Vagina (tissue), 2 donors: ENCODE measurements at places on chromosomes 7 and 10. TPM values are rescaled to one million over a fixed set of nuclear protein-coding genes. Genes with fewer than 3 reads are reported as not detected.

DNA sequence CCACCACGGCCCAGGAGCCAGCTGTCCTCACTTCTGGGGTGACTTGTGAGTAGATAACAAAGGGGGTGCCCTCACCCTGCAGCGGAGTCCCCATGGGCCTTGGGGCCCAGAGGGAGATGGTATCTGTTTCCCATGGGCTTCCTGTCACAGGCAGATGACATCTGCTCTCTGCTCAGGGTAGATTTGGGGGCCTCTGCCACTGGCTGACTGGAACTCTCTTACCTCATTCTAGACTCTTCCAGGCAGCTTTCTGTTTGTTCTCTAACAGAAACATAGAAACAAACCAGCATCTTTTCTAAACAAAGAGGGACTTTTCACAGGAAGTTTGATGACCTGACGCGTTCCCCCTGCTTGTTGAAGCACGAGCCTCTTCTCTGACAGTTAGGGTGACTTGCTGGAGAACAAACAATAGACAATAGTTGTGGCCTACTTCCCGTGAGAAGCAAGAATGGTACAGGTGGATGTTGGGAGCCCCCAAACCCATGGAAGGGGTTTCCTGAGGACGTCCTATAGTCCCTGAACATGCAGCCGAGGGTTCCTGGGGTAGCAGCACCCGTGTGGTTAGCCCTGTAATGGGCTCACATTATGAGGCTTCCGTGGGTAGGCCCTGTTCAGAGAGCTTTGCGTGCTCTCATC, 61.6 kb downstream of the GRK5 start:
- DNase-seq: peak; percentile 74

GRCh38 chr10:59910867-59911266, 4.5 kb upstream of the CCDC6 start:
- DNase-seq: no peak

DNA sequence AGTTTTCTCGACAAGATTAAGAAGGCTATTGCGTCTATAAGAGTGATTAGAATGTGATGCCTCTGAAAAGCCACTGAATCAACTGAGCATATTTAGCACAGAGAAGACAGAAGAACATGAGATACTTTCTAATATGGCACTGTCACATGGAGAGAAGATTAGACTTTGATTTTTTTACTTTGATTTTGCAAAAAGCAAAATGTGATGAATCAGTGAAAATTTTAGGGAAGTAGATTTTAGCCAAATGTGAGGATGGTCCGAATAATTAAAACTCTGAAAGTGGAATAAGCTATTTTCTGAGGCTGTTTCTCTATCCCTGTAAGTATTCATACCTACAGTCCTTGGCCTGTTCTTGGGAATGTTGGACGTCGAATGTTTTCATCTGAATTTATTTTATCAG, 11.8 kb downstream of the MDFIC start:
- DNase-seq: no peak

DNA sequence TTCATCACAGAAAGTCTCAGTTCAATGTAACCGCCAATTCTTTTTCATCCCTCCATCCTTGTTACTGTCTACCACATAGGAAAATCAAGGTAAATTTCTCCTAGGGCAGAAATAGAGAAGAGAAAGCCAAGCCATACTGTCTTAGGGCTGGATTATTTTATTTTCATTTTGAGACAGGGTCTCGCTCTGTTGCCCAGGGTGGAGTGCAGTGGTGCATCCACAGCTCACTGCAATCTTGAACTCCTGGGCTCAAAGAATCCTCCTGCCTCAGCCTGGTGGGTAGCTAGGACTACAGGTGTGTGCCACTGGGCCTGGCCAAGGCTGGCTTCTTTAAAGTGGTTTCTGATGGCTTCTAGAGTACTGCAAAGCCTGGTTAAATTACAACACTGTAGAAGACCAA, 181.7 kb downstream of the SRPK2 start:
- no peak for DNase-seq

DNA sequence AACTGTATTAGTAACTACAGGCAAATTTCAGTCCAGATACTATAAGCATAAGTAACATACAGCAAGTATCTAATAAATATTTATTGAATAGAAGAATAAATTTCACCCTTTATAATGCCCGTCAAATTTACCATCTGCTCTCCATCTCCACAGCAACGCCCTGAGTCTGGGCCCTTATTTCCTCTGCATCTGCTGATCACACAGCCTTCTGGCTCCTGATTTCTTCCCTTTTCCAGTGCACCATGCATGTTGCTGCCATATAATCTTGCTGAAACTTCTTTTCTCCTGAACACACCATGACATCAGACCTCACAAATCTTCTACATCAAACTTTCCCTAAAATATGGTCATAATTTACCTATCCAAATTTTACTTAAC, 15.4 kb downstream of the HYCC1 start:
- no peak for DNase-seq

DNA sequence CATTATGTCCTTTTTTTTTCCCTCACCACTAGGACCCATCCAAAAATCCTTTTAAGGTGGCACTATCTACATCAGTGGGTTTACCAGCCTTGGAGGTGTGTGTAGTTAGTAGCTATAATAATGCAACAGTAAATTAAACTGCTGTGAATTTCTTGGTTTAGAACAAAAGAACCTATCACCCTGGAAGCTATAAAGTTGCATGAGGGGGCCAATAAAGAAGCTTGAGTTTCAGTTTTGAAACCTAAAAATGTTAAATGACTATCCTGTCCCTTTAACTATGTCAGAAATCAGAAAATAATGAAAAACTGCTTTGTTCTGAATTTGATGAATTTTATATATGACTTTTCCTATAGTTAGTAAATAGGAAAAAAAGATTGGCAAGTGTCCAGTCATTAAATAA, 80.2 kb downstream of the POLL start:
- no peak for DNase-seq

DNA sequence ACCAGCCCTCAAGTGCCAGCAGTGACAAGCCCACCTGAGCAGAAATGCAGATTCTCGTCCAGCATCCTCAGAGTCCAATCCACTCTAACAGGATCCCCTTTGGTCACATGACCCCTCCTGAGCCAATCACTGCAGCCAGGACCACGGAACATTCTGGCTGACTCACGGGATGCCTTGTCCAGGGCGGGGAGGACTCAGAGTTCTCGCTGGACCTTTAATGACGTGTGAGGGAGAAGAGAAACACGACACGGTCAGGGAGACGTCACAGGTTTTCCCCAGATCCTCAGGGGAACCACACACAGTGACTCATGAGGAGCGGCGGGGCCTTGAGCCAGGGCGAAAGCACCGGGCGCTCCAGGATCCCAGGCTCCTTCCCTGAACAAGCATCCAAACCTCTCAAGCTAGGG, 155.7 kb downstream of the PTPRN2 start:
- no peak for DNase-seq

- DNase-seq: no peak
Observed at GRCh38 chr10:119663866-119664698, 12.9 kb downstream of the BAG3 start.

NPC1L1 gene
- total RNA-seq: 0.49 TPM

ASL gene
- 24.6 TPM for total RNA-seq

GRCh38 chr7:585229-585711, 65.6 kb upstream of the PDGFA start:
- DNase-seq: no peak

GRCh38 chr10:25465582-25466372, 291.0 kb downstream of the GPR158 start:
- no peak for DNase-seq

DNA sequence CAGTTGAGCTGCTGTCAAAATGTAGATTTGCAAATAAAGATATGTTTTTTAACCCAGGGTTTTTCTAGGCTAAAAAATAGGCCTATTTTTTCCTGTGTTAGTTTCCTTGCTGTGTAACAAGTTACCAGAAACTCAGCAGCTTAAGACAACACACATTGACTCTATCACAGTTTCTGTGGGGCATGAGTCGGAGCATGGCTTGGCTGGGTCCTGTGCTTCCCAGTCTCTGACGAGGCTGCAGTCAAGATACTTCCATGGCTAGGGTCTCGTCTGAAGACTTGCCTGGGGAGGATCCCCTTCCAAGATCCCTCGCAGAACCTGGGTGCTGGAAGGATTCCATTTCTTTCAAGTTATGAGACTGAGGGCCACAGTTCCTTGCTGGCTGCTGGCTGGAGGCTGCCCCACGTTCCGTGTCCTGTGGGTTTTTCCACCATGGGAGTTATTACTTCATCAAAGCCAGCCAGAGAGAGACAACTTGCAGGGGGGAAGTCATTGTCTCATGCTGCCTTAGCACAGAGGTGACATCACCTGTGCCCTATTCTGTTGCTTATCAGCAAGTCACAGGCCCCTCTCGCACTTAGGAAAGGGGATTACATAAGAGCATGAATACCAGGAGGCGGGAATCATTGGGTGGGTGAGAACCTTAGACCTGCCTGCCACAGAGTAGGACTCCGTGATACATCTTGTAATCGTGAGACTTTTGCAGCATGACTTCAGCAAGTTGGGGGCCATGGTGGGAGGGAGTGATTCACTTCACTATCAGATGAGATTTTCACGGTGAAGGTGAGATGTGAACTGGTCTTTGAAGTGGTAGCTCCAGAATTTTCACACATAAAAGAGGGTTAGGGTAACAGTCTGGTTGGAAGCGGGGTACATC, 77.9 kb downstream of the CCNY start:
- DNase-seq: no peak

DNA sequence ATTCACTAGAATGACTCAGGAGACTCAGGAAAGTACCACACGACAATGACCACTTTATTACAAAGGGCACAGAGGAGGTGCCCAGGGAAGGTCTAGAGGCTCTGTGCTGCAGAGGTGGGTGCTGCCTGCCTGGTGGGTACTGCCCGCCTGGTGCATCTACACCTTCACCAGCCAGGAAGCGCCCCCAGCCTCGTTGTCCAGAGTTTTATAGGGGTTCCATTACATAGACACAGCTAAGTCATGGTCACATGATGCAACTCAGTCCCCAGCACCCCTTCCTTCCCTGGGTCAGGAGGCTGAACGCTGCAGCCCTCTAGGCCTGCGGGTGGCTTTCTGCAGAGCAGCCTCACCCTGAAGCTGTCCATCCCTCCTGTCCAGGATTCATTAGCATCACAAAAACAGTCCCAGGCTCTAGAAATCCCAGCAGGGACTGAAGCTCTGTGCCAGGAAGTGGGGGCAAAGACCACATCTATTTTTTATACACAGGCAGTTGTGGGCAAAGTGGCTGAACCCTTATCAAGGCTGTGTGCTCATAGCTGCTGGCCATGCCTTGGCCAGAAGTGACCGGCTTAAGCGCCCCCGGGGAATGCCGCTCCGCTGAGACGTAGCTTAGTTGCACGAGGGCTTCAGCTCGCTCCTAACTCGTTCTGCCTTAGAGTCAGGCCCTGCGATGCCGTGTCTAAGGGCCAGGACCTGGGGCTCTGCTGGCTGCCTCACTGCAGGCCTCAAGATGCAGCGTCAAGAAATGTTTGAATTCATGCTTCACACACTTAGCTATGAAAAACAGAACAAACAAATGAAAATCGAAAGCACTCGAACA, 219.0 kb downstream of the GLRX3 start:
- no peak for DNase-seq

PAPOLB gene
- not detected for total RNA-seq

GRCh38 chr10:46229144-46229563, 57.6 kb upstream of the ANTXRL start:
- peak; percentile 49 for DNase-seq

CYP2C18 gene
- 11.5 TPM for total RNA-seq

DNA sequence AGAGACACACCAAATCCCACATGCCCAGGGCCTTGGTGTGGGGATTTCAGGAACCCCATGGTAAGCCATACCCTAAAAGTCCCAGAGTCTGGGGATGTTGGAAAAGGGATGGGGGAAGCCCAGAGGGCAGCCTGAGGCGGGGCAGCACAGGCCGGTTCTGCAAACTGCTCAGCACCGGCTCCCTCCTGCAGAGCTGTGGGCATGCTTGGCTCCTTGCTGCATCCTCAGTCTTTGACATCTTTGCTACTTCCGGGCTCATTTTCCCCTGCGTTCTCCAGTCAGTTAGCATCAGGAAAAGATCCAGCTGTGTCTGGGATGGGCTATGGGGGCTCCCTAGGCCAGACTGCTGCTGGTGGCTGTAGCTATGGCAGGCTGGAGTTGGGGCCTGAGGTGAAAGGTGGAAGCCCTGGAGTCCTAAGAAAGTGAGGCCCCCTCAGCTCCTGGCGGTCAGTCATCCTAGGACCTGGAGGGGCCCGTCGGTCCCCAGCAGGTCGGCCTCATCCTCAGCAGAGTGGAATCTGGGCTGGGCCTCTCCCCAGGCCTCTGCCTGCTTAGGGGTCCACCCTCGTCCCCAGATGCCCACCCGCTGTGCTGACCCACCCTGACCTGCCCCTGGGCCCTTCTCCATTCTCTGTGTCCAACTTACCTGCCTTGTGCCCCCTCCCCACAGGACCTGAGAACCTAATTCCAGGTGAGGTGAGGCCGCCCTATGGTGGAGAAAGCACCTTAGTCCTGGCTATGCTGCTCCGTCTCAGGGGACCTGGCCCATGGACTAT, 9.3 kb downstream of the TBATA start:
- no peak for DNase-seq

- no peak for DNase-seq
Observed at GRCh38 chr7:98995111-98995510, 116.8 kb downstream of the TRRAP start.

EGR2 gene
- total RNA-seq: 3.2 TPM

CYP26A1 gene
- not detected for total RNA-seq

DNA sequence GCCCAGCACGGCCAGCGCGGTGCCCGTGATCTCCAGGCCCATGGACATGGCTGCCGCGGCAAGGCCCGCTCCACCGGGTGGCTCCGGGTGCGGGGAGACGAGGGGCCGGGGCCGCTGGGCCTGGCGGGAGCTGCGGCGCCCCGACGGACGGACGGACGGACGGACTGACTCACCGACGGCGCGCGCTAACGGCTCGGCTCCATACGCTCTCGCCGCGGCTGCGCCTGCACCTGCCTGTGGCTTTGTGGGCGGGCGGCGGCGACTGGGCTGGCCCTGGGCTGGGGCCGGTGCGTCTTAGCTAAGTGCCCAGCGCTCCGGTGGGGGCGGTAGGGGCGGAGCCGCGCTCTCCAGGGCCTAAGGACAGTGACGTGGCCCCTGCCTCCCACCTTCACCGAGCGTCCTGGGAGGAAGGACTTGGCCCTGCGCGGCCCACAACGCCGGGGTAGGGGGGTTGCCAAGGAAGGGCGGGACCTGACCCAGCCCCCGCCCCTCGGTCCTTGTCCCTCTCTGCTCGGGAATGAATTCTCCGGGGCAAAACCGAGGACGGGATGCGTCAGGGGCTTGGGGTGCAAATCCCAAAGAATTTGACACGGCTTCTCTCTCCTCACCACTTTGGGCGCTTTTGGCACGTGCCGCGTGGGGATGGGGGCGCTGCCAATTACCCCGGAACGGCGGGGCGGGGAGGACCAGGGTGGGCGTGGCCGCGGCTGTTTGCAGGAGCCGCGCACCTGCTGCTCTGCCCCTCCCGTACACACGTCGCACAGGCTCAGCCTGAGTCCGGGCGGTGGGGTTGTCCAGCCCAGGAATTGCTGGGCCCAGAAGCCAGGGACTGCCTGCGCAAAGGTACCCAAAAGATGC, at the start of gene CLDN3:
Gene CLDN3 (minus strand): TSS at position 269 of the 858 bp plus-strand sequence. CDS start 221 bp downstream, at position 48.
- no peak for DNase-seq
